NCI-H345 (cell line): ENCODE measurements at places on chromosomes 5 and 9.

- no peak for DNase-seq
These were observed 95.8 kb upstream of the ADAMTS16 start for GRCh38 chr5:5044247-5044840.

- peak; percentile 3 for DNase-seq
These were observed 17.1 kb downstream of the ENG start for GRCh38 chr9:127837346-127837745.

DNA sequence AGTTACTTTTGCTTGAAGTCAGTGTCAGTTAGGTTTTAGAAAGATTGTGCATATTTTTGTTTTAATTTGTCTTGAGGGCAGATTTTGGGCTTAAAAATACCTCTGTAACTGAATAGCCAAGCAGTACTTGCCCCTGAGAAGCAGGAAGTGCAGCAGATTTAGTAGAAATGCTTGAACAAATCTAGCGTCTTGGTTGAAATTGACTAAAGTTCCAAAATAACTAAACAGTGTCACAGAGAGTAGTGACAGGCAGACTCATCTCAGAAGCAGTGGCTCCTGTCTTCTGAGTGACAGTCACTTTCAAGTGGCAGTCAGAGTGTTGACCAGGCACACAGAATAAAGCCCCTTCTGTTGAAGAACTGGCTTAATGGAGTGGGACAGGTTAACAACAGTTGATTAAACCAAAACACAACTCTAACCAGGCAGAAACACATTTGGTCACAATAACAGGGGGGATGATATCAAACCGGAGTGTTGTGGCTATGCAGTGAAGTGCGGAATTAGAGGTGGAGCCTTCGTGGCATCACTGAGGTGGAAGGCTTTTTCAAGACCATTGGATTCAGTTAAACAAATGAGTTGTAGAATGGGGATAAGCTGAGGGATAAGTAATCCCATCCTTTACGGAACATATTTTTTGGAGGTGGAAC lies 29.1 kb downstream of the TRIO start:
- no peak for DNase-seq

DNA sequence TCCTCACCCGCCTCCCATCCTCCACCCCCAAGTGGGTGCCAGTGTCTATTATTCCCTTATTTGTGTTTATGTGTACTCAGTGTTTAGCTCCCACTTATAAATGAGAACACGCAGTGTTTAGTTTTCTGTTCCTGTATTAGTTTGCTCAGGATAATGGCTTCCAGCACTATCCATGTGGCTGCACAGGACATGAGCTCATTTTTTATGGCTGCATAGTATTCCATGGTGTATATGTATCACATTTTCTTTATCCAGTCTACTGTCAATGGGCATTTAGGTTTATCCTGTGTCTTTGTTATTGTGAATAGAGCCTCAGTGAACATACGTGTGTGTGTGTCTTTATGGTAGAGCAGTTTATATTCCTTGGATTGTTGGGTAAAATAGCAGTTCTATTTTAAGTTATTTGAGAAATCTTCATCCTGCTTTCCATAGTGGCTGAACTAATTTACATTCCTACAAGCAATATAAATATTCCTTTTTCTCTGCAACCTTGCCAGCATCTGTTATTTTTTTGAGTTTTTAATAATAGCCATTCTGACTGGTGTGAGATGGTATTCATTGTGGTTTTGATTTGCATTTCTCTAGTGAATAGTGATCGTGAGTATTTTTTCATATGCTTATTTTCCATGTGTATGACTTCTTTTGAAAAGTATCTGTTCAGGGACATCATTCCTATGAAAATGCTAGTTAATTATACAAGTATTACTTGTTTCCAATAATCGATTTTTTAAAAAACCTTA lies 164.0 kb upstream of the CCDC152 start:
- DNase-seq: no peak

DNA sequence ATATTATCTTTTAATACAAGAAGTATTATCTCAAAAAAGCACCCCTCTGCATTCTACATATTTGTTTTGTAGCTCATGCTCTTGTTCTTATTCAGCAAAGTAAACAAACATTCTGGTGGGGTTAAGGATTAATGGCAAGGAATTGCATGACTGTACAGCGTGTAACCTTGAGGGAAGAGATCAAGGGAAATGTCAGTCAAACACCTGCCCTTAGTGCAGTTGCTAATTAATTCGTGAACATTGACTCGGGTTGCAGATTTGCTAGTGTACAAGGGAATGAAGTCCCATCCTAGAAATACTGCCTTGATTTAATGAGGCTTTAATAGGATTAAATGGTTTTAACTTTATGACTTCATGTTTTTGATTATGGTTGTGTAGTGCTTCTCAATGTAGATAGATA lies 1758.1 kb downstream of the MAT2B start:
- DNase-seq: no peak

GRCh38 chr5:109681763-109682162 lies 8.0 kb upstream of the MAN2A1 start:
- no peak for DNase-seq

DNA sequence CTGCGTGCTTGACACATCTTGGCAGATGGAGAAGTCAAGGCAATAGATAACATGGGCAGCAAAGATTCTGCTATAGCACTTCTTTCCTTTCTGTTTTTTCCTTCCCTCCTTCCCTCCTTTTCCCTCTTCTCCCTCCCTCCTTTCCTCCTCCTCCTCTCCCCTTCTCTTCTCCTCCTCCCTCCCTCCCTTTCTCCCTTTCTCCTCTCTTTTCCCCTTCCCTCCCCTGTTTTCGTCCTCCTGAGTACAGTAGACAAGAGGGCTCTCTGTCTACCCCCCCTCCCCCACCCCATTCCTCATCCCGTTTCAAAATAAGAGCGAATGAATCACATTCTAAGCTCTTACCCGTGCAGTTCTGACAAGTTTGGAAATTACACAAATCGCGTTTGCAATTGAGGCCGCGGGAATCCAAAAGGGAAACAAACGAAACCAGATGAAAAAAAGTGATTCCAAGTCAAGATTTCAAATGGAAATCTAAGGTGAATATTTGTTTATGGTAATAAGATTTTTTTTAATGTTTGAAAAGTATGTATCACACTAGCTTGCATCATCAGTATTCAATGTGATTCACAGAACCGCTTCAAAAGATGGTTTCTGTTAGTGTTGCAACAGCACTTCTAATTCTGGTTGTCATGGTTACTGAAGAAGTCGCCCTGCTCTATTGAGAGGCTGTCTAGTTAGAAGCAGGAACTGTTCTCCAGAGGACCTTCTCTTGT lies 1.3 kb downstream of the NIM1K start:
- DNase-seq: peak; percentile 10

DNA sequence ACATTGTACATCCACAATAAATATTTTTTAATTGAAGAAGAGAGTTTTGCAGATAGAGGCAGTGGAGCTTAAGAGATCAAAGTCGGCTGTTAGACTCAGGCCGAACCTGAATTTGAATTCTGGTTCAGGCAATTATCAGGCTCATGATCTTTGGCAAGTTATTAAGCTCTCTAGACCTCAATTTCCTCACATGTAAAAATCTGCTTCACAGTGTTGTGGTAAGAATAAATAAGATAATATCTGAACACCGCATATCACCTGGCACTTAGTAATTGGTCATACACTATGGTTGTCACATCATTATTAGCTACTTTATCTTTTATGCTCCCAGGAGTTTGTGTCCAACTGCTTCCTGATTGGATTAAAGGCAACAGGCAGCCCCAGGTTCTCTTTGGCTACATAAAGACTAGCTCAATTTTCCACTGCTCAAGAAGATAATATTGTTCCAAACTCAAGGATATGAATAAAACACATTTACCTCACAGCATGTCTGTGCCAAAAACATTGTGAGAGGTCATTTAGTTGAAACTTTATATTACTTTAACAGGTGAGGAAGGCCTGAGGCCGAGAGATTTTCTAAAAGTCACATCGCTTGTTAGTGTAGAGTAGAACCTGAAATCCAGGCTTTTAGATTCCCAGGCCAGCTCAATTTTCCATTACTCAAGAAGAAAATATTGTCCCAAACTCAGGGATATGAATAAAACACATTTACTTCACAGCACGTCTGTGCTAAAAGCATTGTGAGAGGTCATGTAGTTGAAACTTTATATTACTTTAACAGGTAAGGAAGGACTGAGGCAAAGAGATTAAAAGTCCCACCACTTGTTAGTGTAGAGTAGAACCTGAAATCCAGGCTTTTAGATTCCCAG lies 289.2 kb upstream of the PTGER4 start:
- no peak for DNase-seq

GRCh38 chr9:126057121-126057825 lies 269.4 kb upstream of the MVB12B start:
- no peak for DNase-seq

- DNase-seq: no peak
These were observed 359.0 kb downstream of the SLIT3 start for GRCh38 chr5:168941901-168942300.

DNA sequence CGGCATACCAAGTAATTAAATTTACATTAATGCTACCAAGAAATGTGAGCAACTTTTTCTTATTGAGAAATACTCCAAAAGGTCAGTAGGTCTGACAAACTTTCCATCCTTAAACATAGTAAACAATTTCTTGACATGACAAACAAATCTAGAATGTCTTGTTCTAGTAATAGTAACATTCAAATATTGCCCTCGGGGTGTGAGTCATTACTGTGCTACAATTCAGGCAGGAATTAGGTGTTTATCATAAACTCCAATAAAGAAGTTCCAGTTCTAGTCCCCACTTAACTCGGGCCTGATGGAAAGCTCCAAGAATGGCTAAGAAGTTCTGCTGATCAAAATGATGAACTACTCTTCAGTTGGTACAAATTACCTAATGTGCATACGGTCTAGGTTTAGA lies 235.6 kb upstream of the TUSC1 start:
- no peak for DNase-seq

DNA sequence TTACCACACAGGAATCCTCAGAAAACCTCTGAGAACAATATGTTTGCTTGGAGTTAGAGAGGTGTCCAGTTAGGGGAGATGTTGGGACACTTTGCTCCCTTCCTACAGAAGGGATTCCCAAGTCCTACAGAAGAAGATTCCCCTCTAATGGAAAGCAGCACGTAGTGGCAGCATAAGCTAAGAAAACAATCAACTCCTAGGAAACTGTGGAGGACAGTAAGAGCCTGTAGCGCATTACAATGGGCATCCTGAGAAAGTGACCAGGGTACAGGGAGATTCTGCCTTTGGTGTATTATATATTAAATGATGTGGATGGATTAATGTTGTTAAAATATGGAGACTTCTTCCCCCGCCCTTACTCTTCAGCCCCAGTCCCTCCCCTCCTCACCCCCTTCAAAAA lies 13.9 kb upstream of the RIC1 start:
- DNase-seq: no peak

GRCh38 chr9:124482431-124483031 lies 24.7 kb downstream of the NR5A1 start:
- DNase-seq: no peak

GRCh38 chr5:140381972-140382371 lies 19.7 kb upstream of the ANKHD1 start:
- DNase-seq: no peak

- no peak for DNase-seq
These were observed 101.8 kb downstream of the CDK5RAP2 start for GRCh38 chr9:120478208-120478607.

- DNase-seq: peak; percentile 8
These were observed 52.1 kb upstream of the FSTL4 start for GRCh38 chr5:133664422-133664821.

GRCh38 chr9:38284039-38284575 lies 108.4 kb upstream of the ALDH1B1 start:
- no peak for DNase-seq

- DNase-seq: no peak
These were observed 114.2 kb downstream of the LHFPL2 start for GRCh38 chr5:78534148-78534904.

DNA sequence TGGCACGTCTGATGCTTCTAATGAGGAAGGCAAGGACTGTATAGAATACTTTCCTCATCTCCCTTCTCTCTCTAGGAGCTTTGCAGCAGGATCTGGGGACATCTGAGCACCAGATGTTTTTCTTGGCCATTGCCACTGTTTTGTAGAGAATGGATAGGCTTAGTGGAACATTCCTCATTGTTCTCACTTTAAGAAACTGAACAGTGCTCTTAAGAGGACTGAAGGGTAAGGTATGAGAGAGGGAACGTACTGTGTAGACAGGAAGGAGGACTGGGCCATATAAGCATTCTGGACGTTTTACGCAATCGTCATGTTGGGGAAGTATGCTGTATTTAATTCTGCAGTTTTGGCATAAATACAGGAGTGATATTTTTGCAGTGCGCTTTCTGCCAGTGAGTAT lies 70.6 kb downstream of the SMARCA2 start:
- DNase-seq: no peak

DNA sequence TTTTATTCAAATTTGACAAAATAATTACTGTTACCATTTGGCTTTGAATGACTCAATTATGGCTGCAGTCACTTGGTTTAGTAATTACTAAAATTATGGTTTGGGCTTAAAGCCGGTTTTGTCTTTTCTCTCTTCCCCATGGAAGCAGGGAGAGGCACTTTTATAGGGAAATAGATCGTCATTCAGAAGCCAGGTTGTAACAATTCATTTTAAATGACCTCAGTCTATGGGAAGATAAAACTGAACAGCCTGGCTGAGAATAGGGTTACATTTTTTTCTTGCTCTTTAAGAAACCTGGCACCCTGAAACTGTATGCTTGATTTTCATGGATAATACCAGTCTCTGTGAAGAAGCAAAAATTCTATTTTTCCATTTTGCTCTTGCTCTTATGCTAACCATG lies 169.8 kb downstream of the SMC2 start:
- no peak for DNase-seq

GRCh38 chr5:65043843-65044359 lies 275.2 kb downstream of the CWC27 start:
- no peak for DNase-seq

DNA sequence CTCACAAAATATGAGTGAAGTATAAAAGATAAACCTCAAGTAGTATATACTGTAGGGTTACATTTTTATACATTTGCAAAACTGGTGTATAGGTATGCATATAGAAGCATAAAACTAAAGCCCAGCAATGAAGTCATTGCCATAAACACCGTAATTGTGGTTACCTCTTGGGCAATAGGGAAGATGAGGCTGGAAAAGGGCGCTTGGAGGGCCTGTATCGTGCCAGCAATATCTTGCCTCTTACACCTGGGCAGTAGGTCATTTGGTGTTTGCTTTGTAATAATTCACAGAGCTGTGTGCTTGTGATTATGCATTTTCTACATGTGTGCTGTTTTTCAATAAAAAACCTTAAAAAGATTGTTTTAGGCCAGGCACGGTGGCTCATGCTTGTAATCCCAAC lies 45.2 kb downstream of the KDM4C start:
- DNase-seq: no peak

- DNase-seq: no peak
These were observed 28.8 kb downstream of the PDE8B start for GRCh38 chr5:77239126-77239741.

GRCh38 chr9:27339661-27340284 lies 42.8 kb upstream of the EQTN start:
- DNase-seq: no peak
